Cardiac fibroblast (primary cell): ENCODE measurements at places on chromosomes 16 and 17.

DNA sequence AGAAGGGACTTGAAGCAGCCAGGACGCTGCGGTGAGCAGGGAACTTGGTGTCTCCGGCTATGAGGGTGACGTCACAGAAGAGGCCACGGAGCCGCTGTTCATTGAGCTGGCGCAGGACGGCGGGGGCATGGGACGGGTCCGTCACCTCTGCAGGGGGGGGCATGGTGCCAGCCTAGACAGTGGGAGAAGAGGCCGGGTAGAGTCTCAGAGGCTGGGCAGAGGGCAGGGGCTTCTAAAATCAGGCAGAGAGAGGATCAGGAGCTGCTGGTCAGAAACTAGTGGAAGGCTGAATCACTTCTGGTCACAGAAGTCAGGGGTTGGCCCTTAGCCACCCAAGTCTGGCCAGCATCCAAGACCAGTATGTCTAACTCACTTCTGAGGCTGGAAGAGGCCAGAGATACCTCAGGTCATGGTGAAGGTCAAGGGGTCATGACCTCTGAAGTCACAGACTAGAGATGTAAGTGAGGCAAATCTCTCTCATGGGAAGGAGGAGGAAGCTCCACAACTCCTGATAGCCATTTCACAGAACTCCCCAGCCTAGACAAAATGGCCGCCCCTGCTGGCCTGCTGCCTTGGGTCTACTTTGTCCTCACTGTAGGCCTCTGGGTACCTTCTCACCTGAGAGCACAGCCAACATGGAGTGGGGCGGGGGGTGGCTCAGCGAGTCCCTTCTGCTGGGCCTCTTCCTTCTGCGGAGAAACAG is 12.6 kb downstream of the ZBTB4 start:
- peak; percentile 92 for DNase-seq

GRCh38 chr16:96935-97381 is 18.9 kb downstream of the MPG start:
- DNase-seq: peak; percentile 89

DNA sequence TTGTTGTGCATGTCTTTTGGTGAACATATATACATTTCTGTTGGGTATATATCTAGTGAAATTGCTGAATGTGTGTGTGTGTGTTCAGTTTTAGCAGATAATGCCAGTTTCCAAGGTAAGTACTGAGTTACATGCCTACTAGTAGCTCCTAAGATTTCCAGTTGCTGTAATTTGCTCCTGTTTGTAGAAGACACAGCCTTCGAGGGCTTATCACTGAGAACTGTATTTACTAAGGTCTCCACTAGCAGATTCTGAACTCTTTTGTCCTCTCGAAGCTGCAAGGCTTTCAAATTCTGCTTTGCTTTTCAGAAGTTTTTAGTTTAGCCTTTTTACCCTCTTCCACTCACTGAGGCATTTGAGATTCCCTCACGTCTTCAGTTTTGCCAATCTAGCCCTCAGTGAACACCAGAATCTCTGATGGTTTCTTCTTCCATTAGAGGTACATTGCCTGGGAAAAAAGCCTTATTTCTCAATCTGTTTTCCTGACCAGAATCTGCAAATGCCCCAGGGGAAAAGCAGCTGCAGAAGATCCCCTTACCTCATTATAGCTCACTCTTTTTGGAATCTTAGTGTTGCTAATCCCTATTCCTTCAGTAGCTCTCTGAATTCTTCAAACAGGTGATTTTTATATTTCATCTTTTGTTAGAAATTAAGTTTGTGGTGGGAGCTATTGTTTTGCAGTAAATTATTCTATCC is 52.9 kb downstream of the NF1 start:
- DNase-seq: peak; percentile 26

DNA sequence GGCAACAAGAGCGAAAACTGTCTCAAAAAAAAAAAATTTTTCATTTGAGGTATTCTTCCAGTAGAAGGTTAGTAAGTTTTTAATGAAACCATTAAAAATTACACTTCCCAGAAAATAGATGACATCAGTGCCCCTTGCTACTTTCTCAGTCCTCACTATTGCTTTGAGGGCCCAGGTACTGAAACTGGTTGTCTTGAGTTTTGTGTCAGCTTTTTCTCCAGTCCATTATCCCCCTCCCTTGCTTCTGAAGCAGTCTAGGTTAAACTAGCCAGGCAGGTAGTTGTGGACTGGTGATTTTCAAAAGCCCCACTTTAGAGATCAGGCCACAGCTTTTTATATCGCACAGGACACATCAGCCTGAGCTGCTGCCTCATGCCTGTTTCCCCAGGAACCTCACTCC is 10.9 kb downstream of the SMCR8 start:
- no peak for DNase-seq

GRCh38 chr16:57867000-57867561 is 64.8 kb upstream of the KIFC3 start:
- no peak for DNase-seq
